ENCODE measurements at places on chromosomes 7 and 10.

GRCh38 chr7:4815609-4816418 is 40.4 kb downstream of the AP5Z1 start:
- no peak for DNase-seq

GRCh38 chr7:73622909-73623797 is 1.2 kb downstream of the MLXIPL start:
- no peak for DNase-seq

DNA sequence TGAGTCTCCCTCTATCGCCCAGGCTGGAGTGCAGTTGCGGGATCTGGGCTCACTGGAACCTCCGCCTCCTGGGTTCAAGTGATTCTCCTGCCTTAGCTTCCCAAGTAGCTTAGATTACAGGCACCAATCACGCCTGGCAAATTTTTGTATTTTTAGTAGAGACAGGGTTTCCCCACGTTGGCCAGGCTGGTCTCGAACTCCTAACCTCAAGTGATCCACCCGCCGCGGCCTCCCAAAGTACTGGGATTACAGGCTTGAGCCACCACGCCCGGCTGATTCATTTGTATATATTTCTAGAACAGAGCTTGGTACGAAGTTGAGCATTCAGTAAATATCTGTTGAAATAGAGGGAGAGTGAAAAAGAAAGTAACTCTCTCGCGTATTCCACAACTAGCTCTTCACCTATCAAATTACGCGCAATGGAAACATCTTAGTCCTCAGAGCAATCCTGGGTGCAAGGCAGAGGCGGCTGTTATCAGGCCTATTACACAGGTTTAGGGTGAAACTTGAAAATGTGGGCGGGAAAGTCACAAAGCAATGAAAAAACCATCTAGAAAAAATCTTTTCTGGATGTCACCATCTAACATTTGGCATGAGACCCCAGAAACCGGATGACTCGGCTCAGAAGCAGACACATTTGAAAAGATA is 707 bp upstream of the GHITM start:
- DNase-seq, result no peak

DNA sequence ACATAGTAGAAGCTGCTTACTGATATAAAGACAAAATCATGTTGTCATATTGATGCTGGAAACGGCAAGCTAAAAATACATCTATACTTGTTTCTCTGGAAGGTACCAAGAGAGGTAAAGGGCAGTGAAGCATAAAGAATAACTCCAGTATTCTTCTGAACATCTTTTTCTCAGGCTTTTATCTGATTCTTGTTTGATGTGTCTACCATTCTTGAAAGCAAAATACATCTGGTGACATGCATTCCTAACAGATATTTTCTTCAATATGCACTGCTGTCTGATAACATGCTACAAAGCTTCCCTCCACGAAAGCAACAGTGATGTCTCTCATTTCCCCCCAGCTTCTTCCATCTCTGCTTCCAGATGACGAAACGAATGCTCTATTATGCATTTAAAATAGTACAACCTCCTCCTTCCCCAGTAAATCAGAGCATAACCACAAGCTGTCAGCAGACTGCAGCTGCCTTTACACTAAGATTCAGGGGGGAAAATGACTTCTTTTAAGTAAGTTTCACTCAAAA is 100.8 kb downstream of the ARHGAP21 start:
- no peak for DNase-seq

DNA sequence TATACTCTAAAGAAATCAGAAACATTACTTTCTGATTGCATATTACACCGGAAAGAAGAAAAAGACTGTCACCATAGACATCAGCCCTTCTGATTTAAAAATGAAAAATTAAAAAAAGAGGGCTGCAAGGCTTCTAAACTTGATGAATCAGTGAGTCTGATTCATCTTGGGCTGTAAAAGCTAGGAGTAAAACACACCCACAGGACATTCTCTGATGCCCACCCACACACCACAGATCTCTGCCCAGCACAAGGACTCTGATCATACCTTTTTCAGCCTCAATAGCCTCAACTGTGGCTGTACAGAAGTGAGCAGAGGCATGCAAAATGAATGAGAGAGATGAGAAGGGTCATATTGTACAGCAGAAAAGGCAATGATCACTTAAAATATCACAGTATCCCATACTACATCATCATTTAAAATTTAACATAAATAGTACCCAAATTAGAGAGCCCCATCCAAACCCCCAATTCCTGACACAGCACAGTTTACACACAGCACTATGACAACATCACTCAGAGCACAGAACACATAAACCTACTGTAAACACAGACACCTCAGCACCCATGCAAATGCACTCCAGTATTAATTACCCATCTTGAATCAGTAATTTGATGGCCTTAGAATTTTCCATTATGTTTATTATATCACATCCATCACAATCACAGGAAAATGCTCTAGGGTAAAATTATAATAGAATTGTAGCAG is 6.4 kb upstream of the MSS51 start:
- DNase-seq, result no peak

GRCh38 chr10:86815035-86815617 is 58.7 kb downstream of the BMPR1A start:
- no peak for DNase-seq

GRCh38 chr10:49166484-49167400 is 21.4 kb downstream of the TMEM273 start:
- no peak for DNase-seq

GRCh38 chr10:58266003-58266825 is 1.5 kb downstream of the IPMK start:
- no peak for DNase-seq

DNA sequence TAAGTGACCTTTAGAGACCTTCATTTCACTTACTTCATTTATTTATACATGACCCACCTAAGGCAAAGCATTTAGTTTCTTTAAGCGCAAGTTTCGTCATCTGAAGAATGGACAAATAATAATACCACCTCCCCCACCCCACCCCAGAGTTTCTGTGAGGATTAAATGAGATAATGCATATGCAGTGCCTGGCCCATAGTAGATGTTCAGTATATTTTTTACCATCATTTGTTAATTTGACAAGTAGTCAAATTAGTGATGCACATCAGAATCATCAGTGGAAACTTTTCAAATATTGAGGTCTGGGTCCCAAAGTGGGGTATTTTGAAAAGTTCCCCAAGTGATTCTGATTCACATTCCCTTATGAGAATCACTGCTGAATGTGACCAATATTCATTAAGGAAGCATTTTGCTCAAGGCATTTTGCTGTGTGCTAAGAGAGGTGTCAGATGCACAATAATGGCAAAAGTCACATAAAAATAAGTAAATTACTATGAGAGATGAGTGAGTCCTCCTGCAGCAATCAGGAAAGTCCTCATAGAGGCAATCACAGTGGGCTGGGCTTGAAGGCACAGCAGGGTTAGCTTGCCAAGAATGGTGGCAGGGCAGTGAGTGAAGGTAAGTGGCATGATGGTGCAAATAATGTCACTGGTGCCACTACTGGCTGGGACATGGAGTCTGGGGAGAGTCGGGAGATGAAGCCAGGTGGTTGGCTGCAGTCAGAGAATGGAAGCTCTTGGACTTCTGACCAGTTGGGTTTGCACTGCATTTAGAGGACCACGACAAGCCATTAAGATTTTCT is 244.1 kb downstream of the PTEN start:
- no peak for DNase-seq

DNA sequence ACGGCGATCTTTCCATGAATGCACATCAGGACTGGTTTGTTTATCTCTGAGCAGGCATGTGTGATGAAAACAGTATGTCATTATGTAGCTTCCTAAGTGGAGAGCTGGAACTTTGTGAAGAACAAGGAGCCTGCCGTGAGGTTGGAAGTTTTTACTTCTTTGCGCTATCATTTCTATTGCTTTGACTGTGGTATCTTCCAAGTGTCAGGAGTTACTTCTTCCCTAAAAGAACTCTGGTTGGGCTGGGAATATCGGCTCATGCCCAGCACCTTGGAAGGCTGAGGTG is 167.4 kb upstream of the AHR start:
- no peak for DNase-seq

DNA sequence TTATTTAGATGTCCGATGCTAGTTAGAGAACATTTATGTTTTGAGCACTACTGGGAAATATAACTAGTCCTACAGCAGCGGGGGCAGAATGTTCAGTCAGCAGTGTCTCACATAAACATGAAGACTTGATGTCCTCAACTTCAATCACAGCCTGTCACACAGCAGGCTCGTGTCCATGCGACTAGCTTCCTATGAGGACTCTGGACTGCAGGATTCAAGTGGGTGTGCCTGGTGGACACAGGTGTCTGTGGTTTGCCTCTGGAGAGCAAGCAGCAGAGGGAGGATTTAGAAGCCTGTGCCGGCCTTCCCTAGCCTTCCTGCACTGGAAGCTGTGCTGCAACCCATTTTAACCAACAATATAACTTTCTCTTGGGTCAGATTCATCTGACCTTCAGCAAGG is 30.0 kb upstream of the LANCL2 start:
- DNase-seq, result no peak

- DNase-seq, result no peak
Observed at GRCh38 chr10:91820144-91820543, 21.9 kb downstream of the TNKS2 start.

DNA sequence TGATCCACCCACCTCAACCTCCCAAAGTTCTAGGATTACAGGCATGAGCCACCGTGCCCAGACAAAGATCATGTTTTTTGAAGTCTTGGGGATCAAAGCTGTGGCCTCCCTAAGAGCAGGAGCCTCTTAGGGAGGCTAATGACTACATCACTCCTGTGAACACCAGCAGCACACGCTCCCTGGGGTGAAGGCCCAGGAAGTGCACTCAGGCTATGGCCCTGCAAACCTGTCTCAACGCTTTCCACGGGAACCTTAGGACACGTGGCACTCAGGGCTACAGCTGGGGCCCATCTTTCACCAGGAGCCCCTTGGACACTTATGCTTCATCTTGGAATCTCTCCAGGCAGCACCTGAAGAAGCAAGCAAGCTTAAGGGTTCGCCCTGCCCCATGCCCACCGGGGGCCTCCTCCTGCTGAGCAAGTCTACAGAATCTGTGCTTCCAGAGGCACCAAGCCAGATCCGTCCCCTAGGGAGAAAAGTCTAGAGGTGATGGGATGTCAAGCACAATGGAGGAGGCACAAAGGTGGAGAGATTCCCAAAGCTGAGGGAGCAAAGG is 18.4 kb downstream of the VSTM4 start:
- no peak for DNase-seq

GRCh38 chr7:108003599-108003935 is 606 bp upstream of the LAMB1 start:
- no peak for DNase-seq

GRCh38 chr7:112989531-112989930 is 97.1 kb downstream of the GPR85 start:
- DNase-seq, result no peak

DNA sequence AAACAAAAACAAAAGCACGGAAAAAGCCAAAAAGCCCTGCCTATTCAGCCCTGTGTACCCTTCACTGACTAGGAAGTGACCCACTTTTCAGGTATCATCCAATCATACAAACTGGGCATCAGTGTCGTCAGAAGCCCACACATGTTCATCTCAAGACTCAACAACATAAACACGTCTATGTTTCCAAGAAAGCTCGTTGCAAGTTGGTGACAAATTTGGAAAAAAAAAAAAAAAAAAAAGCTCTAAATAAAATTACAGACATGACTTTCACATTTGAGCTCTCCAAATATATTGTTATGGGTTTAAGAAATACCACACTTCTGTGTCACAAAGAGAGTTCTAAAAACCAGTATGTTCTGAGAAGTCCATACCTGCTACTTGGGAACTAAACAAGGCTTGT is 204.7 kb upstream of the KLF14 start:
- no peak for DNase-seq

GRCh38 chr10:89648074-89648473 is 3.0 kb upstream of the PANK1 start:
- no peak for DNase-seq

- DNase-seq, result no peak
Observed at GRCh38 chr10:112366992-112367391, 6.9 kb upstream of the ACSL5 start.

DNA sequence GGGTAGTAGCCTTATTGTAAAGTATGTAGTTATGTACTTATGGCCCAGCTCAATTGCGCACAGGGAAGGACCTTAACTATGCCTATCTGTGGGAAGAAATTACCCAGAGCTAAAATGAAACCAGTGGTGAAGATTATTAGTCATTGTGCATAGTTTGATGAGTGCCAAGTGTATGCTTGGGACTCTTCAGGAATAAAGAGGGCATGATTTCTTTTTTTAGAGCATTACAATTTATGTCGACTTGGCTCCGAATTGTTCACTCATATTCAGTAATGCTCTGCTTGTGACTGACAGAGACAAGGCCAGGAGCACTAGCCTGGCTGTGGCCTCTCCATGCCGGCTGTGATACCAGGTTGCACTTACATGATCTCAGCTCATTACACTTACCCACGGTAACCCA is 269.5 kb downstream of the TRIL start:
- DNase-seq, result no peak

DNA sequence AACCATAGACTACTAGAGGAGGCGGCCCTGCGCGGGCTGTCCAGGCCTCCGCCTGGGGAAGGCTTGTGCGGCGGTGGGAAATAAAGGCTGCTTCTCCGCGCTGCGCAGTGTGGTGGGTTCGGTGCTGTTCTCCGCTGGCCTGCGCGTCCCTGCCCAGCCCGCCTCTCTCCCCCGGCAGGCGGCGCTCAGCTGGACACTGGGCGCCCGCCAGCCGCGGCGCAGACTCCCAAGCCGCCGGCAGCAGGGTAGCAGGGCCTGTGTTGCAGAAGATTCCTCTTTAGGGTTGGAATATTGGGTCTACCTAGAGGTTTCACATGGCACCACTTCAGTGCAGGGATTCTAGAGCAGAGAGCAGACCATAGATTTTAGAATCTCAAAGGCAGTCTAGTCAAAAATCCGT is 66.1 kb upstream of the ZPBP start:
- no peak for DNase-seq
